Activated gamma-delta T cell treated with Interleukin-2 at 50 U/mL for 16 hours (primary cell): ENCODE measurements at places on chromosomes 13 and 19.

DNA sequence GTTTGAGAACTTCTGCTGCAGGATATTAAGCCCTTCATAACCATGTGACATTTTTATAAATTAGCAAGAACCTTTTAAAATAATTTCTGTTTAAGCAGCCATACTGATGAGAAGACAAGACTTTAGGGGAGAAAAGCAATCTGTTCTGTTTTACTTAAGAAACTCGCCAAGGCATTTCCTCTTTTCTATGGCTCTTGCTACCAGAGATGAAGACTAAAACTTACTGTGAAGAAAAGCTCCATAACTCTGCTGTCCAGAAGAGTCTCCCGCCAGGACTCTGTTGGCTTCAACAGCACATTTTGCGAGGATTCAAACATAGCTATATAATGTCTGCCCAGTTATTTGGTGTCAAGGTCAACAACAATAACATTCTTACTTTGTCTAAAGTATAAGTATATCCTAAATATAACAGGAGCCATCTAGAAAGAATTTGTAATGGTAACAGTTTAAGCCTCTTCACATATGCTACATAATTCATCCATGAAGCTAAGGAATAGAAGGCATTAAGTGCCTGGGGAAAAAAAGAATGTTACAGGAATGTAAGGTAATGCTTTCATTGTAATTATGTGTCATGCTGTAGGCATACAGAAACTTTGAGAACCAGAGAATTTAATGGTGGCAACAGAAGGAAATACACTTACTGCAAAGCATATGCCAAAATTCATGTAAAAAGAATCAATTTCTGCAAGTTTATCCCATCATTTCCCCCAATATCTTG lies 53.2 kb upstream of the EEF1AKMT1 start:
- no peak for DNase-seq

DNA sequence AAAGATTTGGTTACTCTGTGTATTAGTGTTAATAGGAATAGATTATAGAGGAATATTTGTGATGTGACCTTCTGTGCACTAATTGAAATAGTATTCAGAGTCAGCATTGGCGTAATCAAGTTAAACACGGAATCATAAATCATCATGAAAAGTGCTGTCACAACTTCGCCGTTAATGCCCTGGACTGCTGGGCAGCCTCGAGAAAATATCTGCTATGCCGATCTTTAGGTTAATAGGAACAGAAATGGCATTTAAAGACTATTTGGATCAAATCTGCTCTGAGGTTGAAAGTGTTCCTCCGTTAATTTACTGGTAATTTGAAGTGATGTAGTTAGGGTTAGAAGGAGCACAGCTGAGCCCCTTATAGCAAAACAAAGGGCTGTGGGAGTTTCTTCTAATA lies 219.0 kb downstream of the MZT1 start:
- DNase-seq, result no peak

DNA sequence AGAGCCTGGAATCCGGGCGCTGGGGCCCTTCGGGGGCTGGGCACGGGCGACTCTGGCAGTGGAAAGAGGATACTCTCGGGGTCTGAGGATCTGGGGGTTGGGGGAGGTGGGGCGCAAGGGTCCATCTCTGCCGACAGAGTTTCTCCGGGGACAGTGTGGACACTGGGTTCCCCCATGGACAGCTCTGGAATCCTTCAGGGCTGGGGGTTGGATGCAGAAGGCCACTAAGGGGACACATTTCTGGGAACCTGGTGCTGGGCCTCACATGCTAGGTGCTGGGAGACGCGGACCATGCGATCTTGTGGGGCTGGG lies 2.3 kb downstream of the TGFBR3L start:
- no peak for DNase-seq

DNA sequence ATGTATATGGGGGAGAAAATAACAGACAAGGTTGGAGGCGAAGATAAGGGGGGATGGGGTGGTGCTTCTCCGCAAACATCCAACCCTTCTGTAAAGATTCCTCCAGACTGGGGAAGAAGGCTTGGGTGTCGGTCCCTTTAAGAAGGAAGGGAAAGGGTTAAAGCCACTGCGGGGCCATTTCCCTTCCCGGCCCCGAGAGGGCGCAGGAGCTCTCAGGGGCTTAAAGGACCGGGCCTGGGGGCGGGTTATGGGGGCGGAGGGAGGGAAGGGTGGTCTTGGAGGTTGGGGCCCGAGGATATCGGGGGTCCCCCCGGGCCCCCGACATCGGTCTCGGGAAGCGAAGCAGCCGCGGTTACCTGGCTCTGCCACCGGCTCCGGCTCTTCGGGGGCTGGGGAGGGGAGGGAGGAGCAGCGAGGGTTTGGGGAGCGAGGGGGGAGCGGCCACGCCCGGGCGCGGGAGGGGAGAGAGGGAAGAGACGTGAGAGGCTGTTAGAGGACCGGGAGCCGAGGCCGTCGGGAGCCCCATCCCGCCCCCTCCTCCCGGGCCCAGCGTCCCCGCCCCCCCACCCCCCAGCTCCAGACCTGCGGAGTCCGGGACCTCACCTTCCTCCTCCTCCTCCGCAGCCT lies 2.8 kb downstream of the TNNT1 start:
- no peak for DNase-seq

GRCh38 chr13:25118378-25118905 lies 22.5 kb downstream of the PABPC3 start:
- no peak for DNase-seq

DNA sequence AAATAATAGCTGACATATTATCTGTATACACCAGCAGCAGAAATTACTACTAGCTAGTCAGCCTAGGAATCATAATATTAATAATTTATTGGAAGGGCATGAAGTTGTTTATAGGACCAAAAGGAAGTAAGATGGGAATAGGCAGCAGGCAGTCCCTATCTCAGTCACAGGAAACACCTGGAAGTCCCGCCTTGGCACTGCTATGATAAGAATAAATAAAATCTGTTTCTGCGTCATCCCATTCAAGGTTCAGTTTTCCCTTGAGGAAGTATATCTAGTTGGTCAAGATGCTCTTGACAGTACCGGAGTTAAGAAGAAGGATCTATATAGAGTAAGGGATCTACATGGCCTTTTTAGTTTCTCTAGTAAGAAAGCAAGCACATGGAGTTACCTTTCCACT lies 830.8 kb downstream of the DIAPH3 start:
- DNase-seq, result no peak

- no peak for DNase-seq
These were observed 156.5 kb downstream of the KCTD12 start for GRCh38 chr13:76729691-76730090.

DNA sequence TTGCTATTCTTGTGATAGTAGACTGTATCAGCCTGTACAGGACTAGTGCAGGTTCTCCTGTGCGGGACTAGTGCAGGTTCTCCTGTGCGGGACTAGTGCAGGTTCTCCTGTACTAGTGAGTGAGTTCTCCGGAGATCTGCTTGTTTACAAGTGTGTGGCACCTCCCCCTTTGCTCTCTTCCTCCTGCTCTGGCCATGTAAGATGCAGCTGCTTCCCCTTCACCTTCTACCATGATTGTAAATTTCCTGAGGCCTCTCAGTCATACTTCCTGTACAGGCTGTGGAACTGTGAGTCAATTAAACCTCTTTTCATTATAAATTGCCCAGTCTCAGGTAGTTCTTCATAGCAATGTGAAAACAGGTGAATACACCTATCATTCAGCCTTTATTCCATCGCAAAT lies 289.6 kb downstream of the TEX29 start:
- no peak for DNase-seq

DNA sequence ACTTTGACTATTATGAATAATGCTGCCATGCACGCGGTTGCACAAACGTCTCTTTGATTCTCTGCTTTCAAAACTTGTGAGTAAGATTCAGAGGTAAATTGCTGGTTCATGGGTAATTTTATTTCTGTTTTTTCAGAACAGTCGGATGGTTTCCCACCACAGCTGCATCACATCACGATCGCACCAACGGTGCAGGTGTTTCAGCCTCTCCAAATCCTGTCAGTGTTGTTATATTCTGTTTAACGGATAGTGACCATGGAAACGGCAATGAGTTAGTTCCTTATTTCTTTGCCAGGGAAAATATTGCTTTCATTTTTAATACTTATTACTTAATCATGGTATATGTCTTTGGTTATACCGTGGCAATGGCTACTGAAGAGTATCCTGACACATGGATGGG lies 19.1 kb upstream of the ZNF835 start:
- no peak for DNase-seq
